ENCODE measurements at places on chromosomes 1 and 21.

- no peak for DNase-seq
These were observed 86.8 kb upstream of the RAB4A start for GRCh38 chr1:229184066-229184465.

- DNase-seq, result no peak
These were observed 5.7 kb downstream of the GSTM5 start for GRCh38 chr1:109717729-109718128.

DNA sequence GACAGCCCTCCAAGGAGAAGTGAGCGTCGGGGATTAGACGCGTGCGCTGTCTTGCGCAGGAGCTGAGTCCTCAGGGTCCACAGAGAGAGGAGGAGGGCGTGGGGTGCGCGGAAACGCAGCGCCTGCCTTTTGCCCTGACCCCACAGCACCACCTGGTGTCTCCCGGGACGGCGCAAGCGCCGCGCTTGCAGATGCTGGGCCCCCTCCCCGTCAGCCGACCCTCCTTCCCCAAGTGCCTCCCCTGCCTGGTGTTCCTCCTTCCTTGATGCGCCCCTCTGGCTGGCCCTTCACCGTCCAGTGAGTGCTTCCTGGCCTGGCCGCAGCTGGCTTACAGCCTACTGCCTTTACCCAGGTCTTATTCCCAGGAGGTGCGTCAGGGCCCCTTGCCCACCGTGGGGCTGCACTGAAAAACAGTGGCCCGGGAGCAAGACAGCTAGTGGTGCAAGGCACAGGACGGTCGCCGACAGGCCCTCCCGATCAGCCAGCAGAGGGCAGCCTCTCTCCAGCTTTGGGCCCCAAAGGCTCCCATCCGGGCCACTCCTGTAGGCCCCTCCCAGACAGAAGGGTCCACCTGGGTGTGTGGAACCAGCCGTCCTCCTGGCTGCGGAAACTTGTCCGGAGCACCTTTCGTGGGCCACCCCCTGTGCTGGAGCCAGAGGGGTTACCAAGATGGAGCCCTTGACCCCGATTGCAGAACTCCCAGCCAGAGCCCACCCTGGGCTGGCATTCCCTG lies 12.9 kb upstream of the PHLDA3 start:
- peak; percentile 88 for DNase-seq

GRCh38 chr1:117235863-117236465 lies 25.2 kb upstream of the VTCN1 start:
- DNase-seq, result no peak

DNA sequence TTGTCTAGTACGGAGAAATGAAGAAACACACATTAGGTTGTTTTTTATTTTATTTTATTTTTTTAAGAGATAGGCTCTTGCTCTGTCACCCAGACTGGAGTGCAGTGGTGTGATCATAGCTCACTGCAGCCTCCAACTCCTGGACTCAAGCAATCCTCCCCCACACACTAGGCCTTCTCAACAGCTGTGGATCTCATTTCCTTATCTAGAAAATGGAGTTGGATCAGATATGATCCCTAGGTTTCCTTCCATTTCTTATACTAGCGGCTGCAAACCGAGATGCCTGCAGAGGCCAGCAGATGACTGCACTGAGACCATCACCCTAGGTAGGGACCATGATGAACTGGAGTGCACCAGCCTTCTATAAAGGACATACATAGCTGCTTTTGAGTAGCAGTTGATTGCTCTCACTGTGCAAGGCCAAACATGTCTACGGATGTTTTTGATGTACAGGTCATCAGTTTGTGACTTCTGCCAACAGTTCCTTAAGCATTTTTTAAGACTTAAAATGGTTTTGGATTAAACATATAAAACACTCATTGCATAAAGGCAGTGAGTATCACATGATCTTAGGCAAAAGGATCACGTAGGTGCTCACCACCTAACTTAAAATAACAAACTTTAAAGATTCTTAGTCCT lies 11.4 kb upstream of the KLHL12 start:
- no peak for DNase-seq

DNA sequence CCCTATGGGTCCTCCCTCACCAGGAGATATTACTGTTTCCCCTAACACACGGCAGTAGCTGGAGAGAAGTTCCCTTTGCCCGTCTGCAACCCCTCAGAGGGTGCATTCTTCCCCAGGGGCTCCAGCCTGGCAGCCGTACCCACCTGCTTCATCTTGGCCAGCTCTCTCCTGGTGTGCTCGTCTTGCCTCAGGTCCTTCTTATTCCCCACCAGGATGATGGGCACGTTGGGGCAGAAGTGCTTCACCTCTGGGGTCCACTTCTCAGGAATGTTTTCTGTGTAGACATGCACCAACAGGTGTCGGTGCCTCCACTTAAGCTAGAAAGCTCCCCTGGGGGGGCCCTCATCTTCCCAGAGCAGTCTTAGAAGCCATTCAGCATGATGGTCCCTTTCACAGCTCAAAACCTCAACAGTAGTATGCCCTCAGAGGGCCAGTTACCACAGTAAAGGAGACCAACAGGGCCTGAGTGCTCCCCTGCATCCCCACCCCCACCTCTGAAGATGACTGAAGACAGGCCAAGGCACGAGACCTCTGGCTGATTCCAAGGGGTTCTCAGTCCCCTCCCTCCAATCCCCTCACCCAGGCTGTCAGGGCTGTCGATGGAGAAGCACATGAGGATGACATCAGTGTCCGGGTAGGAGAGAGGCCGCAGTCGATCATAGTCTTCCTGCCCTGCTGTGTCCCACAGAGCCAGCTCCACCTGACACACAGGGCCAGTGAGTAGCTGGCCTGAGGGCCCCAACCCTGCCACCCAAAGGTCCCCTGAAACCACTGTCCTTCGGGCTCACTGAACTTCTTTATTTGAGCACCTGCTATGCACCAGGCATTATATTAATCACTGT lies 4.3 kb downstream of the RHOC start:
- DNase-seq, result no peak

DNA sequence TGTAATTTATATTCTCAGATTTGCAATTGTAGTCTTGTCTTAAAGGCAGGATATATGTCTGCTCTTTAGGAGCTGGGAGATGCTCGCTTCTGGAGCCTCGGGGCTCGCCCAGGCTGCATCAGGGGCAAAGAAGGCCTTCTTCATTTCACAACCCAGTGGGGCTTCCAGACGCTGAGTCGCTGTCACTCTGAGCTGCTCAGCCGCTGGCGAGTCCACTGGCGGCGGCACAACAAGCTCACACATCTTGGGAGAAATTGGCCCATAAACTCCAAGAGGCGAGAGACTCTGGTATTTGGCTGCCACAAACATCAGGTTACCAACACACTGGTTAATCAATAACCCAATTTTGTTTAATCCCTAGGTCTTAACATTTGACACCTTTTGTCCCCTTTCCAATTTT lies 216.6 kb downstream of the ATG4C start:
- DNase-seq, result no peak

Measured in NCI-H2107 (cell line).